ENCODE measurements at places on chromosomes 16 and 17.

- peak; percentile 44 for DNase-seq
- no peaks in the 10 kb centered on the region for H3K27me3 ChIP-seq
- H3K27ac ChIP-seq, result peak overlapping the region; percentile 73
- H3K4me3 ChIP-seq, result peak overlapping the region; percentile 86
Measured at GRCh38 chr17:38730526-38731379, 612 bp downstream of the CISD3 start.

DNA sequence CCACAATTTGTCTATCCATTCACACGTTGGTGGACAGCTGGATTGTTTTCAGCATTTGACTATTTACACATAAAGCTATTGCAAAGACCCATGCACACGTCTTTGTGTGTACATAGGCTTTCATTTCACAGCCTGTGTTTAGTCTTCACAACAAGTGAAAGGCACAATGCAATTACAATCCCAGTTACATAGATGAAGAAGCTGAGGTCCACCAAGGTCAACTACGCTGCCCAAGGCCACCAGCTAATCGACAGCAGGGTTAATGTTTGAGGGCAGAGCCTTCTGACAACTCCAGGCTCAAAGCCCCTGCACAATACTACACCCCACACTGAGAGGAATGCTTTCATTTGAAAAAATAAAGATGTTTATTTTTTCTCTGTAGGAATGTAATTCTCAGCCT lies 93.6 kb upstream of the CDH13 start:
- H3K27me3 ChIP-seq, result no peaks in the 10 kb centered on the region
- H3K4me1 ChIP-seq, result no peaks in the 10 kb centered on the region
- H3K27ac ChIP-seq, result no peak overlapping the region
- H3K4me3 ChIP-seq, result no peak overlapping the region
- H3K36me3 ChIP-seq, result no peaks in the 10 kb centered on the region

DNA sequence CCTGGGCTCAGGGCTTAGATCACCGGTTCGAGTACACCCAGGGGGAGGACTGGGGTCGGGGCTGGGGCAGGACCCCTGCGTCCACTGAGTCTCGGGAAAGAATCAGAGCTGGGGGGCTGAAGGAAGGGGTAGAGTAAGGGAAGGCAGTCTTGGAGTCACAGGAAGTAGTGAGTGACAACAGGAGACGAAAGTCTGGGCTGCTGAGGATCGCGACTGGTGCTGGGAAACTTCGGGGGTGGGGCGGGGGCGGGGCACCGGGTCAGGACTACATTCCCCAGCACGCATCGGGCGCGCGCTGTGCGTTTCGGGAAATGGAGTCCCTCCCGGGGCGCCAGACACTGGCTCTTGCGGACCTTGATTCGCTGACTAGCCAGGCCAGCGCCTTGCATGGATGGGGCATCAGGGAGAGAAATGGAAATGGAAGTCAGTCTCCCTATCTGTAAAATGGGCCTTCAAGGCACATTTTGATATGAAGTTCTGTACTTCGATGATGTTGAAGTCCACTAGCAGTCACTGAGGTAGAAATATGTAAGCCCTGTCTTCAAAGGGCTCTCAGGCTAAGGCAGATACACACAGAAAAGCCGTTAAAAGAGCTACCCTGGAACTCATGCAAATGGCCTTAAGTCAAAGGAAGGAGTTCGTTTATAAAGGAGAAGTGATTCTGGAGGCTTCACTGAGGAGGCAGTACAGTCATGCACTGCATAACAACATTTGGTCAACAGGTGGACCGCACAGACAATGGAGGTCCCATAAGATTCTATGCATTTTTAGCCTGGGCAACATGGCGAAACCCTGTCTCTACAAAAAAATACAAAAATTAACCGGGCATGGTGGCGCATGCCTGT lies 697 bp downstream of the CTF1 start:
- H3K27ac ChIP-seq, result peak overlapping the region; percentile 96
- peak overlapping the region; percentile 80 for H3K4me3 ChIP-seq
- peak; percentile 89 for DNase-seq
- peaks cover 1% of the 10 kb centered on the region for H3K36me3 ChIP-seq

DNA sequence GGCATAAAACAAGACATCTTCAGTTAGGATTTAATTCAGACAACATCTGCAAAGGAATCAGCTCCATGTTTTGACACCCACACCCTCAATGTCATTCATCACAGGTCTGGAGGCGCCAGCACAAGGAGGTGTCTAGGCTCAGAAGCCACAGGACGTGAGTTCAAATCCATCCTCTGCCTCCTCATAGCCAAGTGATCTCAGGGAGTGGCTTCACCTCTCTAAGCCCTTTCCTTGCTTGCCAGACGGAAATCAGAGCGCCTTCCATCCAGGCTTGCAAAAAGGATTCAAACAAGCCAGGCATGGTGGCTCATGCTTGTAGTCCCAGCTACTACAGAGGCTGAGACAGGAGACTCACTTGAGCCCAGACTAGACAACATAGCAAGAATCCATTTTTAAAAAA lies 84.6 kb downstream of the GSG1L start:
- H3K27me3 ChIP-seq, result no peaks in the 10 kb centered on the region
- H3K27ac ChIP-seq, result no peak overlapping the region
- no peak for DNase-seq
- H3K4me1 ChIP-seq, result no peaks in the 10 kb centered on the region
- no peaks in the 10 kb centered on the region for H3K36me3 ChIP-seq

- DNase-seq, result no peak
- no peaks in the 10 kb centered on the region for H3K27me3 ChIP-seq
- no peak overlapping the region for H3K4me3 ChIP-seq
- peaks cover 2% of the 10 kb centered on the region for H3K4me1 ChIP-seq
Measured at GRCh38 chr17:43803758-43804157, 23.5 kb downstream of the CFAP97D1 start.

- H3K36me3 ChIP-seq, result no peaks in the 10 kb centered on the region
- no peak overlapping the region for H3K27ac ChIP-seq
- no peak overlapping the region for H3K4me3 ChIP-seq
- no peak for DNase-seq
Measured at GRCh38 chr17:78506454-78507309, 70.5 kb downstream of the DNAH17 start.

DNA sequence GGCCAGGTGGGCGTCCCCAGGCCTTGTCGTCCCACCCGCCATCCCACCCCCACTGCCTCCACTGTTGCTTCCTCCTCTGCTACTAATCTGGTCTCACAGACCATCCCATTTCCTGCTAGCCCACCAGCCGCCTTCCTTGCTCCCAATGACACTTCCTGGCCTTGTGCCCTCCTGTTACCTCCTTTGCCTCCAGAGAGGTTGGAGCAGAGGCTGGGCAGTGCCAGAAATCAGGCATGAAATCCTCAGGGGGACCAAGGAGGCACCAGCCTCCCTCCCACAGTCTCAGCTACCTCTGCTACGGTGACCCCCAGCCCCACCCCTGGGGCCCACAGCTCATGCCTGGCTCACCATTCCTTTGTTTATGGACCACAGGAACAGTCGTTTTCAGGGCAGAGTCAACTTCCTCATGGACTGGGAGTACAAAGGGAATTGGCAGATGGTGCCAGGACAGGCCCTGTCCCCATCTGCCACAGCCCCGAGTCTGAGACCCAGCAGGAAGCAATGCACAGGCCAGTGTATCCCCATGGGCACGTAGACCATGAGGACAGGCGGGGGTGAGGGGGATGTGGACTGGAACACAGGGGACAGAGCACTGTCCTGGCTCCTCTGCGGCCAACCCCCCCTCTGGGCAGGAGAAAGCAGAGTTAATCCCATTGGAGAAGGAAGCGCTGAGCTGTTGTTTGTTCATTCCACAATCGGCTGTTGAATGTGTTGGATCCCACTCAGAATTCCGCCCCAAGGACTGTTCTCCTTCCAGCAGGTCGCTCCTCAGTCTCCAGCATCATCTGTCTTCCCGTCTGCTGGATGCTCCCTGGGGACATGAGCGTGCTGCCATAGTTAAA lies 2.2 kb upstream of the CDH5 start:
- no peaks in the 10 kb centered on the region for H3K36me3 ChIP-seq
- no peaks in the 10 kb centered on the region for H3K4me1 ChIP-seq
- H3K4me3 ChIP-seq, result no peak overlapping the region
- H3K27ac ChIP-seq, result no peak overlapping the region

GRCh38 chr16:67116388-67117311 lies 6.9 kb downstream of the PHAF1 start:
- no peaks in the 10 kb centered on the region for H3K36me3 ChIP-seq
- H3K27ac ChIP-seq, result no peak overlapping the region
- DNase-seq, result no peak
- H3K4me1 ChIP-seq, result peaks cover 9% of the 10 kb centered on the region
- H3K4me3 ChIP-seq, result no peak overlapping the region

- H3K27me3 ChIP-seq, result no peaks in the 10 kb centered on the region
- DNase-seq, result peak; percentile 31
- H3K36me3 ChIP-seq, result peaks cover 3% of the 10 kb centered on the region
- H3K27ac ChIP-seq, result peak overlapping the region; percentile 31
- no peak overlapping the region for H3K4me3 ChIP-seq
Measured at GRCh38 chr16:84740596-84741116, 40.9 kb downstream of the USP10 start.

DNA sequence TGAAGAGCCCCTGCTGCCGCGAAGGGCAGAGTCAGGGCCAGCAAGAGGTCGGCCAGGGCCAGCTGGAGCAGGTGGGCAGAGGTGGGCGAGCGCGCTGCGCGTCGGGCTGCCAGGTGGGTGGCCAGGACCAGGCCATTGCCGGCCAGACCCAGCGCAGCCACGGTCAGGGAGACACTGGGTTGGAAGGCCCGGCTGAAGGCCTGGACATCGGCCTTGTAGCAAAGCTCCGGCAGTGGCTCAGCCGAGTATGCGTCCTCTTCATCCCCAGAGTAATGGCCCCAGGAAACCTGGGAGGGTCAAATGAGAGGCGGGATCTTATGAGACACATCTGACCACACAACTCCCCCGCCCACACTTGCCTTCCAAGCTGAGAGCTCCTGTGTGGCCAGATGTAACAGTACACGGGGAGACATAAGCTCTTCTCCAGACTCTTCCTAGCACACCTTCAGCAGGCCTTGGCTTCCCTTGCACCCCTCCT lies 1.3 kb downstream of the CCR10 start:
- H3K4me3 ChIP-seq, result peak overlapping the region; percentile 24
- DNase-seq, result peak; percentile 49
- peaks cover 6% of the 10 kb centered on the region for H3K36me3 ChIP-seq

- H3K4me3 ChIP-seq, result no peak overlapping the region
- no peaks in the 10 kb centered on the region for H3K36me3 ChIP-seq
- no peaks in the 10 kb centered on the region for H3K27me3 ChIP-seq
- no peak for DNase-seq
- H3K4me1 ChIP-seq, result peaks cover 14% of the 10 kb centered on the region
- no peak overlapping the region for H3K27ac ChIP-seq
Measured at GRCh38 chr17:29707212-29707571, 84.5 kb upstream of the CORO6 start.

GRCh38 chr17:51718983-51719382 lies 439.5 kb downstream of the CA10 start:
- H3K27ac ChIP-seq, result no peak overlapping the region
- H3K27me3 ChIP-seq, result no peaks in the 10 kb centered on the region
- no peaks in the 10 kb centered on the region for H3K4me1 ChIP-seq
- no peak overlapping the region for H3K4me3 ChIP-seq
- no peak for DNase-seq
- no peaks in the 10 kb centered on the region for H3K36me3 ChIP-seq

DNA sequence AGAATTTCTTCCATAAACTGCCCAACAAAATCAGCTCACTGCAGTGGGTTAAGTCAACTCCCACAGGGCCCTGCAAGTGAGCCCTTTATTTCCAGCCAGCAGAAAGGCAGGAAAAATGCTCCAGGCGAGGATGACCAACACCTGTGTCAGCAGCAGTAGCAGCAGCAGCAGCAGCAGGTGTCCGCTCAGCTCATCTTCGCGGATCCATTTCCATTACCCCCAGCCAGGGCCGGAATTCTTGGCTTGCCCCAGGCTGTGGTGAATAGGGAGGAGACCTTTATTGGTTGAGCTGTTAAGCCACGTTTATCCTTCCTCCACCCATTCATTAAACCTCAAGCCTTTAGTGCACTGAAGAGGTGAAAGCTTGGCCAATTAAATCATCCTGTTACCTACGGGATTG lies 46.2 kb downstream of the MARCHF10 start:
- no peaks in the 10 kb centered on the region for H3K27me3 ChIP-seq
- peaks cover 3% of the 10 kb centered on the region for H3K4me1 ChIP-seq
- no peak overlapping the region for H3K27ac ChIP-seq

DNA sequence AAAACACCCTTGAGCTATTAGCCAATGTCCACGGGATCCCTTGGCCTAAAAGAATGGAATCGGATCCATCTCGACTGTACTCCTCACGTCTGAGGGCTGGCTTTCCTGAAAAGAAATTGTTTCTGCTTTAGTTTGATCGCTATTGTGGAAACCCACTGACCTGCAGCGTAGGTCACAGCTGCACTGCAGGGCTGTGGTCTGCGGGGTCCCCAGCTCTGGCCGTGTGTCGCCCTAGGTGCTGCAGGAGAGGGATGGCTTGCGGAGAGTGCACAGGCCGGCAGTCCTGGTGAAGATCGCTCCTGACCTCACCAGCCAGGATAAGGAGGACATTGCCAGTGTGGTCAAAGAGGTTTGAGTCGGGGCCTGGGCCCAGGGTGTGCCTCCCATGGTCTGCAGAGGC lies 13.6 kb downstream of the DHODH start:
- peaks cover 7% of the 10 kb centered on the region for H3K36me3 ChIP-seq
- no peak for DNase-seq
- H3K4me1 ChIP-seq, result no peaks in the 10 kb centered on the region
- H3K27me3 ChIP-seq, result no peaks in the 10 kb centered on the region
- H3K4me3 ChIP-seq, result no peak overlapping the region
- no peak overlapping the region for H3K27ac ChIP-seq

DNA sequence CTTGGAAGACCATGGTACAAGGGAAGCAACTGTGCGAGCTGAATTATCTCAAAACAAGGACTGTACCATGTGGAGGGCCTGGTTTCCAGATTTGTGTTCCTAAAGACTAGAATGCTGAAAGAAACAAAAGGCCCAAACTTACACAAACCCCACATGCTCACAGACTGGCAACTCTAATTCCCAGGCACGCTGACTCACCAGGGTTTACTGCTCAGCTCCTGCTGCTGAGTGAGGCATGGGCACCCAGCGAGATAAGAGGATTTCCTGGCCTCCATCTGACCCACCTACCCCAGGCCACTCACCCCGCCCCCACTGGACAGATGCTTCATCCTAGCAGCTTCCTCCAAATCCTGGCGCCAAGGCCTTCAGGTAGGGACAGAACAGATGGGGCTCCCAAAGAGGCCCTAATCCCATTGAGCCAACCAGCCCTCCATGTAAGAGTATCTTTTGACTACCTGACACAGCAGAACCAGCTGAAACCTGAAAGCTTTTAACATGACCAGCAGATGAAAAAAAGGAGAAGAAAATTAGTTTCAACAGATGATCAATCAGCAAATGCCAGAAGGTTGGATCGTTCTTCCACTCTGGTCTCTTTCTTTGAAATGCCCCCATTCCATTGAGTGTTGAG lies 33.9 kb downstream of the DCUN1D3 start:
- peak overlapping the region; percentile 82 for H3K27ac ChIP-seq
- peak; percentile 81 for DNase-seq
- H3K4me3 ChIP-seq, result no peak overlapping the region
- peaks cover 5% of the 10 kb centered on the region for H3K36me3 ChIP-seq
- peaks cover 28% of the 10 kb centered on the region for H3K4me1 ChIP-seq
- H3K27me3 ChIP-seq, result no peaks in the 10 kb centered on the region

GRCh38 chr16:17396762-17397498 lies 73.8 kb downstream of the XYLT1 start:
- H3K36me3 ChIP-seq, result peaks cover 1% of the 10 kb centered on the region
- no peak overlapping the region for H3K27ac ChIP-seq
- peak; percentile 78 for DNase-seq
- no peak overlapping the region for H3K4me3 ChIP-seq
- H3K27me3 ChIP-seq, result no peaks in the 10 kb centered on the region
- H3K4me1 ChIP-seq, result peaks cover 6% of the 10 kb centered on the region

- DNase-seq, result no peak
- H3K36me3 ChIP-seq, result peaks cover 3% of the 10 kb centered on the region
- H3K4me3 ChIP-seq, result no peak overlapping the region
- no peaks in the 10 kb centered on the region for H3K27me3 ChIP-seq
- H3K4me1 ChIP-seq, result no peaks in the 10 kb centered on the region
Measured at GRCh38 chr17:1705004-1705403, 5.2 kb downstream of the TLCD2 start.

Data from fibroblast of lung (primary cell).